GM04504 (cell line): ENCODE measurements at places on chromosomes 6 and 20.

GRCh38 chr6:54654381-54654780 lies 192.2 kb upstream of the FAM83B start:
- DNase-seq = no peak

- no peak for DNase-seq
Observed at GRCh38 chr6:66735106-66735890, 1028.3 kb upstream of the EYS start.

DNA sequence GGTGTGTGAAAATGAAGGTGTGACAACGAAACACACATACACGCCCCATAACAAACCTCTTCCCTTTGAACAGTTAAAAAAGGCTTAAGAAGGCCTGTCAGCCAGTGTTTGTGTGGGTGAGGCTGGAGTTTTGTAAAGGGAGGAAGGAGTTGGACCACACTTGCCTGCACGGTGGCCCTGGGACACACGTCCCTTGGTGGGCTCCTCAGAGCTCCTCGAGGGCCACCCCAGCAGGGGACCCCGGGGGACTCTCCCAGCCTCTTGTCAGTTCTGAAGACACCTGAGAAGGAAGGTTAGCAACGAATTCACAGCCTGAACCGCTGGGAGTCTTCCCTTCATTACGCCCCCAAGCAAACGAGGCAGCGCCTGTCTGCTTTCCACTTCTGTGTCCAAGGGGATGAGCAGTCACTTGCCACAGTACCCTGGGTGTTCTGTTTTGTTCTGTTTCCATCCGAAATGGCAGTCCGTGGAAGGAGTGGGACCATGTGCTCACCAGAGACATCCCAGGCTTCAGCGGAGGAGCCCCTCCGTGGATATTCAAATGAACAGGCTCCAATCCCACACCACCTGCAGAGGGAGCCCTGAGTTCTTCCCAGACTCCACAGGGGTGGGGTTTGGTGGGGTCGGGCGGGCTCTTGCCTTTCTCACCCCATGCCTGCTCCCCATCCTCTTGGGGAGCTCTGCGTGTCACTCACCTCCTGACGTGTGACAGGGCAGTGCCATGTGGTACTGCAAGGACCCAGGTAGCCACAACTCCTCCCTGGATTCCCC lies 68.6 kb downstream of the NRN1 start:
- DNase-seq = no peak

GRCh38 chr6:136749359-136749997 lies 42.8 kb downstream of the MAP3K5 start:
- no peak for DNase-seq

DNA sequence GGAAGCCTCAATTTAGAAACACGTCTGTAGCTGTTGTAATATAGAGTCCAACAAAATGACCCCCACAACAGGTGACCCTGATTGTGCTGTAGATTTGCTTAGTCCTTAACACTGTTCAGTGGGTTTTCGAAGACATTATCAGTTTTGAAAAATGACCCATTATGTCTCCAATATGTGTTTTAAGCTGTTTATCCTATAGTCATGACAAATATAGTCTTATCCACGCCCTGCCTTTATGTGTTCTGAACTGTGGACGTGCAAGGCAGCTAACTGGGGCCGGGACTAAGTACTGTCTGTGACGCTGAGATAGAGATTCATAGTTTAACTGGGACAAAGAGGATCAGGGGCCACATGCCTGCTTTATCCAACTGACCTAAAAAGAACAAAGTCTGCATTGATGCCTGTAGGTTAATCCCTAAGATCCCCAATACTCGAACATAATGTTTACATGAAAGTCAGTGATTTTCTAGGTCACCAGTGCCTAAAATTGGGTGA lies 192.4 kb downstream of the CD83 start:
- no peak for DNase-seq

DNA sequence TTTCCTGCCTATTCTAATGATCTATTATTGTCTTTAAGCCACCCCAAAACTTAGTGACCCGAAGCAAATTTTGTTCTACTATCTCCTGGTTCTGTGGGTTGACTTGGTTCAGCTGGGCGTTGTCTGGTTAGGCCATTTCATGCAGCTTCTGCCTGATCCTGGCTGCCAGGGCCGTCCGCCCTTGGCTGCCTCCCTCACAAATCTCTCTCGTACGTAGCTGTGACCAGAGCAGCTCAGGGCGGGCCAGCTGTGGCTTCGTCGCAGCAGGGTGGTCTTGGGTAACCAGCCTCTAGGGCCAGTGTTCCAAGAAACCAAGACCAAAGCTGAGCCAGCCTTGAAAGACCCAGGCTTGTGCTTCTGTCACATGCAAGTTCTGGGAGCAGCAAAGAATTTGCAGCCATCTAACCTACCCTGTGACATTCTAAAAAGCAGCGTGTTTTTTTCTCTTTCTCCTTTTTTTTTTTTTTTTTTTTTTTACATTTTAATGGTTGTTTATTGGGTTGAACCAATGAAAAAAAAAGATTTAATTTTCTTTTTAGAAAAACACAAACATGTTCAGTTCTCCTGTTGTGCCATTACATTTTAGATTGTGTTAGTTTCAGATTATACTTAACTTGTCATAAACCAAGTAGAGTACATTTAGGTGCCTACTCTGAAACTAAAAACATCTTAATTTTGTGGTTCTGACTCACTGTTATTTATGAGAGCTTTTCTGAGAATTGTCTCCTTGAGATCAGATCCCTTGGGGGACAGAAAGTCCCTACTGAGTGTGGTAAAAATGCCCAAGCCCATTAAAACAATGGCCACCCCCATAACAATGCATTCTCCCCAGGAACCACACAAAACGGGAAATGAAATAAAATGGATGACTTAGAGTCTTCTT lies 83.9 kb downstream of the ZDHHC14 start:
- DNase-seq = no peak

DNA sequence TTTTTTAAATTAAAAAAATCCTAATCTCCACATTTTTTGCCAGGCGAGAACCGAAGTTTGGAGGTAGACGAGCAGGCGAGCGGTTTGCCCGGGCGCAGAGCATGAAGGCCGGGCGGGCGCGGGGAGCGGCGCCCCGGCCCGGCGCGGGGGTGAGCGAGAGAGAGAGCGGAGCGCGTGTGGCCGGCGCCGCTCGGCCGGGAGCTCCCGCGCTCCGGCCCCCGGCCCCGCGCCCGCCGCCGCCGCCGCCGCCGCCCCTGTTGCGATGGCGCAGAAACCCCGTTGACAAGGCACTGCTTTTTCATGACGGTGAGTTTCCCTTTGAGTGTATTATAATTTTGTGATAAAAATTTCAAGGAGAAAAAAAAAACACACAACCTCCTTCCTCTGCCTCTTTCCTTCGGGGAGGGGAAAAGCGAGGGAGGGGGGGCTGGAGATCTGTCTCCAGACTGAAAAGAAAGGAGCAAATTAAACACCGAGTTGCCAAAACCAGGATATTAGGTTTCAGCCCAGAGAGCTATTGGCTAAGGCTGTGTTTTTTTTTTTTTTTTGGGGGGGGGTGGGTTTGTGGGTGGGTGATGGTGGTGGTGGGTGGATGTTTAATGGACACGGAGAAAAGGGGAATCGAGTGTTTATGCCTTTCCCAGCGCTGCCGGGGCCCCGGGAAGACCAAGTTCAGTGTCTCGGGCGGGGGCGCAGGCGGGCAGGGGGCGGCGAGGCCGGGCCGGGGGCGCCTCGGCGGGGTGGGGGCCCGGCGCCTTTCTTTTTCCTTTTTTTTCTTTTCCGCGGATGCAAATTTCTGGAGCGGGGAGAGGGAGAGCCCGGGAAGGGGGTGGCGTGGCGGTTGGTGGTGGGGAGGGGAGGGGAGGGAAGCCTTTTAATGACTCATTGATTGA lies at the start of gene BICRAL:
Gene BICRAL (plus strand): TSS at position 257 of the 893 bp plus-strand sequence. CDS start 39,971 bp downstream, outside the sequence.
- DNase-seq = peak; percentile 62

DNA sequence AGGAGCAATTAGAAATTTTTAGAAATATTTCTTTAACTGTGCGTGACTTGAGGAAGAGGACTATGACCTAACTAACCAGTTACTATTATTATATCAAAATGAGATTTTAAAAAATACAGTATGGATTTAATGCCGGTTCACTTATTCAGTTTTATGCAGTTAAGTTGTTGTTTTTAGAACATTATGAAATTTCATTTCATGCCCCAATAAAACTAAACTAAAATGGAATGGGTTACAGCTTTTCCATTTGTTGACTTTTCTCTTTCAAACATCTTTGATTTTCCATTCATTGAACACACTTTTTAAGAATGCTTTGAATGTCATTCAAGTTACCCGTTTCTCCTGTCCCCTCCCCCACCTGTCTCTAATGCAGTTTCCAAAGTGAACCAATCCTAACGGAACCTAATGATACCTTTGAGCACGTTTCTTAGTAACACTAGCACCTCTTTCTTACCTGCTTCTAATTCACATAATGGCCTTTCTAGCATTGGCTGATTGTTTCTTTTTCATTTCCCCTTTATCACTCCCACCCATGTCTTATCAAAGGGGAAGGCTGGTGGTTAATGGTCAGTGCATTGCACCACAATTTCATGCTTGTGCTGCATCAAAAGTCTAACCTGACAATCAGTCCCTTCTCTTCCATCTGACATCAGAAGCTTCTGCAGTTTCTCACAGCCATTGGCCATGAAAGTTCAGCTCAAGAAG lies 262.2 kb upstream of the TAB2 start:
- no peak for DNase-seq

DNA sequence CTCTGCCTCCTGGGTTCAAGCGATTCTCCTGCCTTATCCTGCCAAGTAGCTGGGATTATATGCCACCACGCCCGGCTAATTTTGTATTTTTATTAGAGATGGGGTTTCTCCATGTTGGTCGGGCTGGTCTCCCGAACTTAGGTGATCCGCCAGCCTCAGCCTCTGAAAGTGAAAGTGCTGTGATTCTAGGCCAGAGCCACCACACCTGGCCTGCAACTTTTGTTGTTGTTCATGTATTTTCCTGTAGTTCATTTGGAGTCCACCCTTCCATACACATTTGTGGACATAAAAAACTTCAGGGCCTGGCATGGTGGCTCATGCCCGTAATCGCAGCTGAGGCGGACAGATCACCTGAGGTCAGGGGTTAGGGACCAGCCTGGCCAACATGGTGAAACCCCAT lies 14.5 kb downstream of the HSPA1B start:
- DNase-seq = no peak

GRCh38 chr6:19929312-19929711 lies 92.1 kb downstream of the ID4 start:
- DNase-seq = no peak

DNA sequence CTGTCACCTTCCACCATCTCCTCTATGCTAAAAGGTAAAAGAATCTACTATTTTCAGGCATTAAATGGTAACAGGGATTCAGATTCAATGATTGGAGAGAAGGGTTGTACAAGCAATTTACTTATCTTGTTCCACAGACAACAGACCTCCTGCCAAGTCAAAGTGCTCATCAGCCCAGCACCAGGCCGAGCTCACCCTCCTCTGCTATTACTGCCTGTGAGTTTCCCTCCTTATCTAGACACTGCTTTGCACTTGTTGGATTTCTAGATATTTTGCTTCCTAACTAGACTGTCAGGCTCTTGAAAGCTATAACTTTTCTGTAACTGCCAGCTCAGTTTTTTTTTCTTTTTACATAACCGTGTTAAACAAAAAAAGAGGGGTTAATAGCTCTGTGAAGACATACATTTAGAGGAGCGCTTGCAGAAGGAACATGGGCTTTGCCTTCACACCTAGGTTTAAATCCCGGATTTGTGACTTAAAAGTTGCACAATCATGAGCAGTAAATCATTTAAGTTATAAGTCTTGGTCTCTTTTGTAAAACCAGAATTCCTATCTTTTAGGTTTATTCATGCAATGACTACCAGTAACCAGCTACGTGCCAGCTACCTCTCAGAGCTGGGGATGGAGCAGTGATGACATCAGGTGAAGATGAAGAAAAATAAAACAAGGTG lies 1.1 kb upstream of the FAM162B start:
- DNase-seq = no peak

- no peak for DNase-seq
Observed at GRCh38 chr6:129844118-129844891, 16.8 kb downstream of the TMEM244 start.

GRCh38 chr20:21272279-21272678 lies 30.9 kb upstream of the XRN2 start:
- no peak for DNase-seq

GRCh38 chr6:159577564-159577963 lies 115.5 kb downstream of the SOD2 start:
- DNase-seq = no peak

DNA sequence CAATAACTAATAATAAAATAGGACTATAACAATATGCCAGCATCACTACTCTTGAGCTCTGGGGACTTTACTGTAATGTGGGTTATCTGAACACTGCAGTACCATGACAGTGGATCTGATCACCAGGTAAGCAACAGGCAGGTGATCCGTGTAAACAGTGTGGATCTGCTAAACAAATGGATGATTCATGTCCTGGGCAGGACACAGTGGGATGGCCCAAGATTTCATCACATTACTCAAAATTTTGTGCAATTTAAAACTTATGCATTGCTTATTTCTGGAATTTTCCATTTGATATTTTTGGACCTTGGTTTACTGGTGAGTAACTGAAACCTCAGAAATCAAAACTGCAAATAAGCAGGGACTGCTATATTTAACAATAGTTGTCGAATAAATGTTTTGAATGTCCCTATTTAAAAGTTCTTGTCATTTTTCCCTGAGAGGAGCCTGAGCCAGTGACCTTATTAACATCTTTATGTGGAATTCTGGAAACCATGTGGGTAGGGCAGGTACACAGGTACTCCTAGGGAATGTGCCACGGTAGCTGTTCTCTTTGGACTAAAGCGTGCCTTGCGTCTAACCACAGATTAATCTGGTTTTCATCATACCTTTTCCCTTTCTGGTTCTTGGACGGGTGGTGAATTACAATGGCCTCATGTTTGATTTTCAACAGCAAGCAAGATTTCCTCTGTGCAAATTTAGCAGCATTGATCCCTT lies 214.5 kb upstream of the SASH1 start:
- DNase-seq = no peak

DNA sequence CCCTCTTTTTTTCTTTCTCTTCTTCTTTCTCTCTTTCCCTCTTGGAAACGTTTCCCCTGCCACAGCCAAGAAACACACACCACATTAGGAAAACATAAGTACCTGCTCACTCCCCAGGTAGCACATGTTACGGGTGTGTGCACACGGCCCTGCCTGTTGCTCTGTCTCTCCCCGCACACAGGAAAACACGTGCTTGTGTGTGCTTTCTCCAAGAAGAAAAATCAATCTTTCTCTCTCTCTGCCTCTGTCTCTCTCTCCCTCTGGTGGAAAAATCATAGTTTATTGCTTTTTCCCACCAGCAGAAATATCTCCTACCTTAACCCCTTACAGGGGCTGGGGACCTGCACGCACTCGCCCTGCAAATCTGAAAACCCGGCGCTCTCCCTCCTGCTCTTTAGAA lies 102.3 kb downstream of the EDN3 start:
- no peak for DNase-seq

GRCh38 chr6:90003069-90003795 lies 109.0 kb downstream of the GJA10 start:
- DNase-seq = no peak

DNA sequence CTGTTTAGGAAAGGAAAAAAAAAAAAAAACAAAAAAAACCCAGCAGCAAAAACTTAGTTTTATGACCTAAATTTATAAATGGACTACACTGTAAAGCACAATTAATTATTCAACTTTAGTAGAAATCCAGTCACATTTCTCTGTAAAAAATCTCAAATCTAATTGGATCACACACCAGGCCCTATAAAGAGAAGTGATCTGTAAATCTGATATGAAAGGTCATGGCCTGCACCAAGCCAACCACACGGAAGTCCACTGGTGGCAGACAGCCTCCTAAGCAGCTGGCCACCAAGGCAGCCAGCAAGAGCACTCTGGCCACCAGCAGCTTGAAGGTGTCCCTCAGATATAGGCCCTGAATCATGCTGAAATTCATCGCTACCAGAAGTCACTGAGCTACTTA lies 131.6 kb downstream of the HFE start:
- no peak for DNase-seq

GRCh38 chr6:132931313-132931712 lies 116.9 kb downstream of the RPS12 start:
- no peak for DNase-seq

- DNase-seq = peak; percentile 70
Observed at GRCh38 chr6:99013145-99013544, 65.4 kb upstream of the FBXL4 start.
